Fibroblast of the aortic adventitia (primary cell): ENCODE measurements at places on chromosomes 7 and 10.

DNA sequence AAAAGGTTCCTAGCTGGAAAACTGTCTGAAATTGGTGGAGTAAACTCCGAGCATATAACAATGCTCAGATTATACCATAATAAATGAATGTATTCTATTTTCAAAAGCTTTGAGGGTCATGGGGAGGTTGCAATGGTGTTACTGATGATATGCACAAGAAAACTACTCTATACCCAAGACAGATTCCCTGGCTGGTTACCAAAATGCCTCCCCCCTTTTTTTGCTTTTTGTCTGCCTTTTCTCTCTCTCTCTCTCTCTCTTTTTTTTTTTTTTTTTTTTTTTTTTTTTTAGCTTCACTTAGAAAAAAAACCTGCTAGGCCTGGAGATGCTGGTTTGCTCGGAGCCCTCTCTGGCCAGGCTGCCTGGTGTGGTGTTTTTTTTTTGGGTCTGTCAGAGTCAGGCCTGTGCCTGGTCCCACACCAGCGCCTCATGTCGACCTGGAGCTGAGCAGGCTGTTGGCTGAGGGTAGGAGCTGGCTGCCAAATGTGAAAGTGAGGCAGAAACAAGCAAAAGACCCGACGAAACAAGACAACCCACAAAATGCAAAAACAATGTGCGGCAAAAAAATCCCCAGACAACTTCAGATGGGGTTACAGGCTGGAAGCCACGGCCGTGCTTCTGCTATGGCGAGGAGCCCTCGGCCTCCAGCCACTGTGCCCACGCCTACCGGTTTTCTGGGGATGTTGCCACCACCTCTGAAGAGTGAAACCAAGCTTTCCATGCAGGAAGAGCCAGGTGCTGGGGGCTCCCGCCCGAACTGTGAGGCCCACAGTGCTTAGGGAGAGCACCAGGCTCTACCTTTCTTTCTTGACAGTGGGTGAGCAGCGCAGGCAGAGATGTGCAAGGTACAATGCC, 59.9 kb upstream of the EFCAB10 start:
- no peak for DNase-seq

DNA sequence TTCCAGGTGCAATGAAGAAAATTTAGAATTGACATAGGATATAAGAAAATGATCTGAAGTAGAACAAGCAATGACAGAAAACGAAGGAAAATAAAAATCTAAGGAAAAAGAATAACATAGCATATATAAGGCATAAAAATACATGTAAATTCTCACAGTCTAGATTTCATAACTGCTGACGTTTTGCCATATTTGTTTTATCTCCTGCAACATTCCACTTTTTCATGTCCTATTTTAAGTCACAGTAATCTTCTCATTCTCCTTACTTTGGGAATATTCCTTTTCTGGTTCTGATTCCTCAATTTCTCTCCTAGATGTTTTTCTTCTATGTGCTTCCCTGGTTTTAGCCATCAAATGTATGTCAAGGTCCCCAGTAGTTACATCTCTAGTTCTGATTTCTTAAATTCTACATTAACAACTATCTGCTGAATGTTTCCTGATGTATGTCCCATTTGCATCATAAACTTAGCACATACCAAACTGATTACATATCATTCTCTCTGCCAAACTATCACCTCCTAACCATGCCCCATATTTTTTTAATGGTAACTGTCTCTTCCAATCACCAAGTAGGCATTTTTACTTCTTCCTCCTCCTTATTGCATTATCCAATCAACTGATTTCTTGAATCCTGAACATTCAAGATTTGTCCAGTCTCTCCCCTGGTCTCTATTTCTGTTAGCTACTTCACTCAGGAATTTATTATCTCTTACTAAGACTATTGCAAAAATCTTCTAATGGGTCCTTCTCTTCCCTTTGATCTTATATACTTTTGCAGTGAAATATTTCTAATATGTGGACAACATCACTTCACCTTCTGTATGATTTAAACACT, 171.3 kb downstream of the DNAJC1 start:
- DNase-seq = peak; percentile 77

DNA sequence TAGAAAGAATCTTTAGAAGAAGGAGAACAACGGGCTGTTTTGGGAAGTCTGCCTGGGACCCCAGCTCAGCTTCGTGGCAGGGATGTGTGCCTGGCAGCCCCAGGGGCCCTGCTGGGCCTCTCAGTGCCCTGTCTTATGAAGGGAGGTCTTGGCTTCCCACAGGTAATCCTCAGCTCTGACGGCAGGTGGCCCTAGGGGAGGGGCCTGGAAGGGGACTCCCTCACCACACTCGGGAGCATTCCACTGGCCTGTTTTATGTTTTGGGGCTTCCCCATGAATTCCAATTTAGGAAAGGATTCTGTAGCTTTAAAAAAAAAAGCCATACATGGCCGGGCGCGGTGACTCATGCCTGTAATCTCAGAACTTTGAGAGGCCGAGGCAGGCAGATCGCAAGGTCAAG, 3.0 kb upstream of the DMBT1 start:
- DNase-seq = no peak

DNA sequence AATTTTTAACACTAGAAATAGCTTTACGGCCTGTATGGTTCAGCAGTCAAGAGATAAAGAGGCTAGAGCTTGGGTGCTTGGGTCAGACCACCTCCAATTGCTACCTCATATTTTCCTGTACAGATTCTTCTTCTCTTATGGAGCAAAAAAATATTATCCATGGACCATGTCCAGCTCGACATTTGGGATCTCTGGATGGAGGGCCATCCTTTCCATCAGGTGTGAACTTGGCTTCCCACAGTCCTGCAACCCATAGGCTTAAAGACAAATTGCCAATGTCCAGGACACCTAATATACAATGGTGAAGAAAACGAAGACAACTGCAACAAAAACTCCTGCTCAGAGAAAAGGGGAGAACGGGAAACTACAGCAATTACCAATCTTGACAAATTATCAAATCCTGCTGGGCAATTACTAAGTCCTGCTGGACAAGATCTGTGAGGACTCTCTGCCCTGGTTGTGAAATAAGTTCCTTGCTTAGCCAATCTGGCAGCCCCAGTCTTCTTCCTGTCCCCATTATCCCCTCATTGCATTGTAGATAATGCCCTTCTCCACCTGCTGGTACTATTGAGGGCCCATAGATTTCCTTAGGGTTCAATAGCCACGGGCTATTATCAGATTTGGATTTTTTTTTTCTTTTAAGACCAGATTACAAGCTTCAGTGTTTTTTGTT, 42.0 kb upstream of the BRAF start:
- DNase-seq = no peak

DNA sequence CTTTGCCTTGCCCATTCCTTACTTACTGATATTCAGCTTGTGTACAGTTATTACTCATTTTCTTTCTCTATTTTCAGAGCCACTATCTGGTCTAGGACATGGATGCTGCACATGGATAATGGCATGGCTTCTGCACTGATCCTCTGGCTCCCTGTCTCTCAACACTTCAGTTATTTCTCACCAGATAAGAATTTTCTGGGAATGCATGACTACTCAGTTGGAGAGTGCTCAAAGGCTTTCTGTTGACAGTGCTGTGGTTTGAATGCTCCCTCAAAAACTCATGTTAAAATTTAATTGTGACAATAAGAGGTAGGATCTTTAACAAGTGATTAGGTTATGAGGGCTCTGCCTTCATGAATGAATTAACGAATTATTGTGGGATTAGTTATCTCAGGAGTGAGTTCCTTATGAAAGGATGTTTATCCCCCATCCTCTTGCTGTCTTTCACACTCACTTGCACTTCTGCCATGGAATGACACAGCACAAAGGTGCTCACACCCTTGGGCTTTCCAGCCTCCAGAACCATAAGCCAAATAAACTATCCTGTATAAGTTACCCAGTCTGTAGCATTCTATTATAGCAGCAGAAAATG, 16.1 kb upstream of the PIK3CG start:
- peak; percentile 71 for DNase-seq

GRCh38 chr10:14126697-14127440, 203.9 kb downstream of the FRMD4A start:
- peak; percentile 10 for DNase-seq

GRCh38 chr10:3525832-3526449, 259.1 kb downstream of the KLF6 start:
- DNase-seq = peak; percentile 97

GRCh38 chr10:122112625-122113160, 123.7 kb downstream of the TACC2 start:
- peak; percentile 95 for DNase-seq
